Activated naive CD4-positive, alpha-beta T cell treated with anti-CD3 and anti-CD28 coated beads for 36 hours (primary cell): ENCODE measurements at places on chromosomes 11 and 22.
A peak's percentile ranks its signal among the peaks of the same experiment; 100 is the strongest.

DNA sequence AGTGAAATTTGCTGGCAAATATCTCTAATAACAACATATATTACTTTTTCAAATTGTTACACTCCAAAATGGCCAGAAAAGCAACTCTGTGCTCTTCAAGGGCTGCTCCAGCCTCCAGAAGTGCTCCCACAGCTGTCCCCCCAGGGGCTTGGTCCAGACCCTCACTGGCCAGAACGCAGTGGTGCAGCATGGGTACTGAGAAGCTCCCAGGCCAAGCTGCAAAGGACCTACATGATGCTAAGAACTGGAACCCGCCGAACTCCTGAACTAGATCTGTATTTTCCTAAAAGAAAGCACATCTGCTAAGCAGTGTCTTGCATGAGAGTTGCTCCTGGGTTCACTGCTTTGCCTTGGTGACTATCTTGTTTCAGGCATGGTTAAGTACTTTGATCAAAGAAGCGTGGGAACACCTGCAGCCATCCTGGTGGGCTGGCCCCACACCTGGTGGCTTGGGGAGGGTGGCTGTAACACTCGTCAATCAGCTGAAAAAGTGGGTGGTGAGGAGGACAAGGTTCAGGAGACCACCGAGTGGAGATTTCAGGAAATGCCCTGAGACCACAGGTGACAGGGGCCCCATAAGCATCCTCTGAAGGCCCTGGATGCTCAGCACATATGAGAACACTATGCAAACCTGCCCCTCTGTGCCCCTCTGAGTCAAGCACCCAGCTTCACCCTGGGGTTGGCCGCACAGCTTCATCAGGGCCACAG lies 72.7 kb upstream of the PITPNB start:
- H3K36me3 ChIP-seq: no peaks in the 10 kb centered on the region
- H3K4me3 ChIP-seq: no peak overlapping the region
- H3K27me3 ChIP-seq: no peaks in the 10 kb centered on the region
- DNase-seq: no peak
- no peak overlapping the region for H3K27ac ChIP-seq
- no peaks in the 10 kb centered on the region for H3K4me1 ChIP-seq

GRCh38 chr22:25564979-25565677 lies 653 bp downstream of the GRK3 start:
- no peak overlapping the region for H3K27ac ChIP-seq
- H3K4me3 ChIP-seq: peak overlapping the region; percentile 79
- H3K36me3 ChIP-seq: peaks cover 1% of the 10 kb centered on the region
- H3K4me1 ChIP-seq: peaks cover 41% of the 10 kb centered on the region
- DNase-seq: peak; percentile 26

DNA sequence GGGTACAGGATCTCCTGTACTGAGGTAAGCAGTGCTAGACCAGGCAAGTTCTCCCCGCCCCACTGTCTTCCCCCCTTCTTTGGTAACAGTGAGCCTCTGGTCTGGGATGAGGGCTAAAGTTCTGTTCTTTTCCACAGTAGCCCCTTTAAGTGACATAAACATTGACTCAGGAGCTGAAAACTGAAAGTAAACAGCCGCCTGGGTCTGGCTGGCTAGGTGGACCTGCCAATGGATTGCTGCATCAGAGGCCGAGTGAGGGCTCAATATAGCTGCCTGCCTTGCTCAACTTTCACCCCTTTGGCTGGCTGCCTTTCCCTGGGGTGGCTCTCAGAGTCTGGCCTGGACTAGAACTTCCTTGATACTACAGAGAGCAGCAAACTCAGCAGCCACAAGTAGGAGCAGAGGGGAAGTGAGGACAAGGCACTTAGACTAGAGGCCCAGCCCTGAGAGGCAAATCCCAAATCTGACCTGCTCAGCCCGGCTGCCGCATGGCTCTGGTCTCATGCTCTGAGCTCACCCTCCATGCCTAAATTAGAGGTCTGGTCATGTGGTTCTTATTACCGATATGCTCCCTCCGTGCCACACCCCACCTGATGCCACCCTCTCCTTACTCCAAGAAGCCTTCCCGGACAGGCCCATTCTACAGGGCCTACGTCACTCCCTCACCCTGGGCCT lies 9.6 kb upstream of the UCP3 start:
- H3K4me1 ChIP-seq: peaks cover 30% of the 10 kb centered on the region
- H3K4me3 ChIP-seq: no peak overlapping the region
- peaks cover 10% of the 10 kb centered on the region for H3K36me3 ChIP-seq
- no peak overlapping the region for H3K27ac ChIP-seq

DNA sequence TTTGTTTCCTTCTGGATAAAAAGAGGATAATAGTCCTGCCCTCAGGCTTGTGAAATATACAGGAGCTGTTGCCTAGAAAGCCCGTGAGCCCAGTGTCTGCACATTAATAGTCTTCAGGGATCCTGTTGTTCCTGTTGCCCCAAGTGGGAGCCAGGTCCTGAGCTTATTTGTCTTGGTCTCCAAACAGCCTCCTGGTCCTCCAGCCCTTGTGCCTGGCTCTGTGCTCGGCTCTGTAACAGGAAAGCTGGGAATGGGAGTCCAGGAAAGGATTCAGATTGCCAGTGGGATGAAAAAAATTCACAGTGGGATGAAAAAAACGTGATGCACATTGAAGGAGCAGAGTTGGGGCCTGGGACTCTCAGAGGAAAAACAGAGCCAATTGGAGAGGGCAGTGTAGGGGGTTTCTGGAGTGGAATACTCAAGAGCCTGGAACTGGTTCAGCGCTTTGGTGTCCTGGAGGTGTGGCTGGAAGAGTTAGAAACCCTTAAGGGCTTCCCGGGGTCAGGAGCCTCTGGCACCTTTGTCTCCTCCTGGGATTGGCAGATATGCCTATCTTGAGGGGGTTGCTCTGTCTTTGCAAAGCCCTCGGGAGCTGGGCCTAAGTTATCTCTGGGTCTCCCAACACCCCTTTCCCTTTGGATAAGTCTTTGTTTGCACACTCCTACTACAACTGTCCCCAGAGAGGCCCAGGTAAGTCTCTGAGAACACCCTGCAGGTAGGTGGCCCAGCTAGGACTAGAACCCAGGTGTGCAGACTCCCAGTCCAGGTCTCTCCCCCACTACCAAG lies 2.3 kb upstream of the INPPL1 start:
- H3K36me3 ChIP-seq: peaks cover 4% of the 10 kb centered on the region
- peak overlapping the region; percentile 73 for H3K4me3 ChIP-seq
- H3K27me3 ChIP-seq: peaks cover 3% of the 10 kb centered on the region
- peak overlapping the region; percentile 75 for H3K27ac ChIP-seq
- no peak for DNase-seq
- peaks cover 20% of the 10 kb centered on the region for H3K4me1 ChIP-seq
